D721Med (cell line): ENCODE measurements at places on chromosomes 1 and 21.

- DNase-seq, result no peak
Observed at GRCh38 chr1:222443566-222443965, 104.3 kb downstream of the HHIPL2 start.

DNA sequence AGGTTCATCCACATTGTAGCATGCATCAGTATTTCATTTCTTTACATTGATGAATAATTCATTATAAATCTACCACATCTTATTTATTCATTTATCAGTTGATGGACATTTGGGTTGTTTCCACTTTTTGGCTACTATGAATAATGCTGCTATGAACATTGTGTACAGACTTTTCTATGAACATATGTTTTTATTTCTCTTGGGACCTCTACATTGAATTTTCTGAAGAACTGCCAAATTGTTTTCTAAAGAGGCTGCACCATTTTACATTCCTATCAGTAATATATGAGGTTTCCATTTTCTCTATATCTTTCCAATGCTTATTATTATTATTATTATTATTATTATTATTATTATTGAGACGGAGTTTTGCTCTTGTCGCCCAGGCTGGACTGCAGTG, 81.3 kb upstream of the SELENON start:
- no peak for DNase-seq

- DNase-seq, result no peak
Observed at GRCh38 chr1:32494196-32494595, 29.3 kb downstream of the ZBTB8B start.

DNA sequence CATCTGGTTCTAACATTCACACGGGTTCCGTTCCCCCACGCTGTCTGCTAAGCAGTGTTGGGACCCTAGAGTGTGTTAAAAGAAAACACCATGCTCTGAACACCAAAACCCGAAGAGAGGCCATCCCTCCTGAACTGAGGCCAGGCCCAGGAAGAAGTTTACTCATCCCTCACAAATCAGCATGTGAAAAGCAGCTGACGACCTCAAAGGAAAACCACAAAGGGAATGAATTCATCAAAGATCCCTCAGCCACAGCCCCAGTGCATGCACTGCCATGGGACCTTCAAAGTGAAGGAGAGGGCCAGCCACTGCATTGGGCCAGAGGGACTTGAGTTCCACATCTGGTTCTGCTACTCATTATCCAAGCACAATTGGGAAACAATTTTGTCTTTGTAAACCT, 7.0 kb upstream of the PSEN2 start:
- no peak for DNase-seq

GRCh38 chr1:54132495-54132894, 20.3 kb downstream of the CDCP2 start:
- no peak for DNase-seq

DNA sequence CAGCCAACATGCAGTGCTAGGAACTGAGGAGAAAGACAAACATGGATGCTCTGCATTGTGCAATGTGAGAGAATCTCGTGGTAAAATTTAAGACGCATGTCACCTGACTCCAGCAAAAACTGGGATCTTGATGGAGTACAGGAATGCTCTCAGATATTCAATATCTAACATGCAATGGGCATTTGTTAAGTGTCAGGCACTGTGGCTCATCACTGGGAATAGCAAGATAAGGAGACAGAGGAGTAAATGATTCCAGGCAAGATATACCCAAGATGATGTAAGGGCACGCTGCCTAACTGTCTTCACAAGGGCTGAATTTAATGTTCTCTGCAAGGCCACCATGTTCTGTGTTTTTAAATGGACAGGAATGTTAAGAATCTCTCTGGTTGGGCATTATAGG, 67.8 kb downstream of the LPAR3 start:
- no peak for DNase-seq

GRCh38 chr1:187566354-187566753, 737.6 kb downstream of the PLA2G4A start:
- DNase-seq, result no peak

DNA sequence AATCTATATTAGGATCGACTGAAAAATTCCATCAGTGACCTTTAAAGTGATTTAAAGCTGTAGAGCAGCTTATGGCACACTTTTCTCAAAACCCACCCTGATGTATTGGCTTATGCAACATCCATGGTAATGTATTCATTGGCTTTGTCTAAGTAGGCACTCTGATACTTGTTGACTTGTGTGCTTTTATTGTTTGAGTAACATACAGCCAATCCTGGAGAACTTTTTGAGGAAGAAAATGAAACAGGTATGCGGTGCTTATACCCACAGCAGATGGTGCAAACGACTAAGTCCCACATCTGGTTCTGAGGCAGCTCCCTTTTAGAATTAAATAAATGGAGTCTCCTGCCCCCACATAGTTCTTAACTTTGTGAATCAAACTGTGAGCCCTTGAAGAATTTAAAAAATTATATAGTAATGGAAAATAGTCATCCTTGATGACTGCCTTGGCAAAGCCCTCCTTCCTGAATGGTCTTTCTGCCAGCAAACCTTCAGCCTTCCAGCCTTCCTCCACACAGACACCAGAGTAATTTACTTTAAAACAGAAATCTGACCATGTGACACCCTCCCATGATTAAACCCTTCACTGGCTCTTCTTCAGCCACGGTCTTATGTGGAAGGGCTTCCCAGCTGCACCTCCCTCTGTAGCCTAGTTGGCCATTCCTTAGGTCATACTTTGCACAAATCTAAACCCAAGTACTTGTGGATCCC, 116.0 kb downstream of the BCAR3 start:
- DNase-seq, result no peak

DNA sequence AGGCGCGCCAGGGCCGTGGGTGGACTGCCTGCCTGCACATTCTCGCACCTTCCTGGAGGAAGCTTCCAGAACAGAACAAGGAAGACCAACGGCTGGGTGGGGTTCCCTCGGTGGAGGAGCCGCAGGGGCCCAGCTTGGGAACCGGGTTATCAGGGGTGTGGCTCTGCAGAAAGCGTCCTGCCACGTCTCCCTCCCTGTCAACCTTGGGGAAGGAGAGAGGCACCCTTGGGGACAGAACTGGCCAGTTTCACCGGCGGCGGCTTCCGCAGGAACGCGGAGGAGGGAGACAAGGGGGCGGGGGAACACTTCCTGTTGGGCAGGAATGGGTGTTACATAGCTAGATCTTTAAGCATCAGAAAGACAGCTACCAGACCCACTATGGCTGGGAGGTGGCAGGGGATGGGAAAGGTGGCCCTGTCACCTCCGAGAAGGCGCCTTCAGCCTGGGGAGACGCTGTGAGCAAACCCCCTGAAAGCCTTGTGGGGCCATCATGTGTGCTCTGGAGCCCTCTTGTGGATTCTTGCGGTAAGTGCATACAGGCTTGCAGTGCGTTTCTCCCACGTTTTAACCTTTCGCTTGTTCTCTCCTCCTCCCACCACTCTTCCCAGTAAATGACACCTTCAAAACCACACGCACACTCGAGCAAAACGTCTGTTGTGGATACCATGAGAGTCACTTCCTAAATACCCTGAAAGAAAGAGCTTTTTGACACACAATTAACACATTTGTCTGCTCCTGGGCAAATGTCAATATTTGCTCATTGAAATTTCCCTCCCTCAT, 3.8 kb upstream of the PLEKHA6 start:
- peak; percentile 75 for DNase-seq

DNA sequence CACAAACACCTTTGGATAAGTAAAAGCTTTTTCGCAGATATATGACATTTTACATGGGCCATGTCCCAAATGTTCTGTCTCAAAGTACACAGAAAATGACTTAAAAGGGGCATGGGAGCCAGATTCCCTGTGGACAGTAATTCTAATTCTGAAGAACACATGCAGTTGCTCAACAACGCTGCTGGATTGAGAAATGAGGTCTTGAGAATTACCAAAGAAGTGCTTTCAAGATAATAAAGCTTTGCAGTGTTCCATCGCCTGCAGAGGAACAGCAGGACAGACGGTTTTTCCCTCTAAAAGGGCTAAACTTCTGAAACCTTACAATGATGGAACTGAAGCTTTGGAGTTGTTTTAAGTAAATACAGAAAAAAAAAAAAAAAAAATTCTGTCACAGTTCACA, 55.3 kb upstream of the HSPA13 start:
- DNase-seq, result no peak

- peak; percentile 63 for DNase-seq
Observed at GRCh38 chr1:30911059-30911954, 2.7 kb upstream of the SDC3 start.

GRCh38 chr1:167198518-167199133, 22.1 kb upstream of the POU2F1 start:
- DNase-seq, result no peak

- no peak for DNase-seq
Observed at GRCh38 chr1:166511761-166512160, 327.5 kb upstream of the POGK start.

GRCh38 chr1:69913977-69914376, 291.4 kb downstream of the LRRC40 start:
- no peak for DNase-seq

- DNase-seq, result peak; percentile 78
Observed at GRCh38 chr1:109655615-109656519, at the start of gene GSTM4. TSS of gene GSTM4 (plus strand) at chr1:109656099. CDS start at chr1:109656390, 291 bp downstream.

DNA sequence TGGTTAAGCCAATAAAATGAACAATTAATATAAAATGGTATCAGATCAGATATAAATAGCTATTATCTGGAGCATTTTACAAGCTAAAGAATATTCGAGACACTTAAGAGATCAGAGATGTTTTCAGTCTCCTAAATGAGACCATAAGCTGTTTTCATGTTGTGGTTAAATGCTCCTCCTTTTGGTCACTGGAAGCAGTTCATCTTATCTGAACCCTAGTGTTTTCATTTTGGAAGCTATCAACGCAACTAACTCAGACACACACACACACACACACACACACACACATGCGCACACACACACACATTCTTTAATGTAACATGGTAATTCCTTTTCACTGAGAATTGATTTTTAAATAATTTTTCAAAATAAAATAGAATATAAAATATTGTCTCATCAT, 10.0 kb upstream of the LRRC8C start:
- DNase-seq, result no peak

GRCh38 chr1:74964508-74965102, 169.6 kb upstream of the LHX8 start:
- DNase-seq, result no peak

DNA sequence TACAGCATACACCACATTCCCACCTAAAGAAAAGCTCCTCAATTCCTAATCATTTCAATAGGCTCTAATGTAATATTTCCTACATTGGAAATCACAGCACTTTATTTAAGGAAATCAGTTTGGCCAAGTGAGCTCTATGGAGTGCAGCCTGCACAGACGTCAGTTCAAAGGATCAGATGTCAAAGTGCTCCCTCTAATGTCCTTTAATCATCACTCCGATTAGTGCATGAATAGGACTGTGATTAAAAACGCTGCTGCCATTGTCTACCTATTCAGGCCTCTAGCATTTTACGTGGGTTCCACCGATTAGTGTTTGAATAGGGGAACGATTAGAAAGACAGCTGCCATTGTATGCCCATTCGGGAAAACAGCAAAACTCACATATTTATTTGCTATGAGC, 50.2 kb downstream of the DPYD start:
- DNase-seq, result no peak

DNA sequence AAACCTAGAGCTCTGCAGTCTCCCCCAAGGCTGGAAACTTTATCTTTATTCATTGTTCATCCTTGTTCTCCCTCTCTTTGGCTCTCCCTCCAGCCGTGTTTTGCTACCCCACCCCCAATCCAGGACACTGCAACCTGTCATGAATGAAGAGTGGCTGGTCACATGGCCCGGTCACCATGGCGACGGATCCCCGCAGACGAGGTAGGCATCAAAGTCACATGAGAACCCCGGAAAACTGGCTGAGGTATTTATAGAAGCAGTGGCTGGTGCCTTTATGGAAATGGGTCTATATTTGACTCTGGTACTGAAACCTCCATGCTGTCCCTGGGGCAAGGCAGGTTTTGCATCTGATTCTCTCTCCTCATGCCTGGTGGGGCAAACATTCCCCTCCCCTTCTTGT, 13.4 kb upstream of the SLC6A17 start:
- DNase-seq, result no peak

DNA sequence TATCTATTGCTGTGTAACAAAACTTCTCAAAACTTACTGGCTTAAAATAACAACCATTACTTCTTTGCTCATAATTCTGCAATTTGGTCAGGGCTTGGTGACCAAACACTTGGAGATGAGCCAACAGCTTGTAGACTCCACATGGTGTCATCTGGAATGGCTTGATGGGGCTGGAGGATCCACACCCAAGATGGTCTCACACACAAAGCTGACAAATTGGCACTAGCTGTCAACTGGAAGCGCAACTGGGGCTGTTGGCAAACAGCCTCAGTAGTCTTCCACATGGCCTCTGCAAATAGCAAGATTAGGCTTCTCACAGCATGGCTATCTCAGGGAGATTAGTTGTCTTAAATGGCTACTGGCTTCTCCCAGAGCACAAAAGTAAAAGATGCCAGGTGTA, 27.1 kb upstream of the MTF2 start:
- no peak for DNase-seq

DNA sequence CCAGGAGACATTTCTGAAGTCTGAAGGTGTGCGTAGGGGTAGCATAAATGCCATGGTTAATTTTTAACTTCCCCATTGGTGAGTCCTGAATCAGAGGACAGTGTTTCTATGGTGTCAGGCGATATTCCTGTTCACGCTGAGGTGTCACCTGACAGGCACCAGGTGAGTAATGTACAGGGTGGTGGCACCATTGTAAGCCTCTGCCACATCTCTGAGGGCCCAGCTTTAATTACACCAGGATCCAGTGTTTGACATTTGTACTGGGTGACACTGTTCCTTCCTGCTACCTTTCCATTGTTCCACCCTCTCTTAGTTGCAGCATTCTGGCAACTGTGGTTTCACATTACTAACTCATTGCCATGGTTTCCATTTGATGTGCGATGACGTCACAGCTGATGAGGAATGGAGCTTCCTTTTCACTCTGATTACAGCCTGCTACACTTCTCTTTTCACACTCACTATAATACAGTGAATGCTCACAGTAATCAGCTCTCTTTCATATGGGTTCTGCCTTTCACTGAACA, 40.6 kb upstream of the MARK1 start:
- DNase-seq, result no peak

- DNase-seq, result peak; percentile 67
Observed at GRCh38 chr1:167059045-167059808, 30.9 kb downstream of the GPA33 start.

GRCh38 chr1:17725811-17726582, 29.1 kb upstream of the ACTL8 start:
- DNase-seq, result no peak
